Right lung (tissue), 10 donors: ENCODE measurements at places on chromosomes 5 and 9. TPM values are rescaled to one million over a fixed set of nuclear protein-coding genes. Genes with fewer than 3 reads are reported as not detected.
A peak's percentile ranks its signal among the peaks of the same experiment; 100 is the strongest.

LRRC19 gene
- polyA plus RNA-seq: 0.15 TPM

GRCh38 chr9:4346131-4346530 is 46.3 kb upstream of the GLIS3 start:
- DNase-seq: no peak

ARL10 gene
- 20.7 TPM for polyA plus RNA-seq

DNA sequence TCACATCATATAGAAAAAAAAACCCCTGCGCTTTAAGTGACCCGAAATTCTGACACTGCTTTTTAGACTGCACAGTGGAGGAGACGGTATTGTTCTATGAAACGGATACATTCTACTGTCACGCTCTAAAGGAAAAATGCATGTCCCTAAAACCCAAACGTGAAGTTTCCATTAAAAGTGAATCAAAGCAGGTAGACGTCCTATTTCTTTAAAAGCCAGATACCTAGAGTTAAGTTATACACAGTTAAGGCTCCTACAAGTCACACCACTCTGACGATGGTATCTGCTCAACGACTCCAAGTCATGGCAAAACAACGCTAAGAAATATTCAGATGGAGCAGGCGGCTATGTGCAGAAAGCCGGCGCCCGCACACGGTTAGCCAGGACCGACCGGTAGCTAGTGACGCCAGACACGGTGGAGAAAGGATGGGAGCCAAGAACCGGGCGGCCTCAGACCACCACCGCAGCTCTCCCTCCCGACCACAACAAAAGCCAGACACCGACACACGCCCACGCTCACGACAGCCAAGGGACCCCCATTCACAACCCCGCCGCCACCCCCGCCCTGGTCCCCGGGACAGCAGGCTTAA is 734 bp downstream of the SKP1 start:
- peak; percentile 36 for DNase-seq

DNA sequence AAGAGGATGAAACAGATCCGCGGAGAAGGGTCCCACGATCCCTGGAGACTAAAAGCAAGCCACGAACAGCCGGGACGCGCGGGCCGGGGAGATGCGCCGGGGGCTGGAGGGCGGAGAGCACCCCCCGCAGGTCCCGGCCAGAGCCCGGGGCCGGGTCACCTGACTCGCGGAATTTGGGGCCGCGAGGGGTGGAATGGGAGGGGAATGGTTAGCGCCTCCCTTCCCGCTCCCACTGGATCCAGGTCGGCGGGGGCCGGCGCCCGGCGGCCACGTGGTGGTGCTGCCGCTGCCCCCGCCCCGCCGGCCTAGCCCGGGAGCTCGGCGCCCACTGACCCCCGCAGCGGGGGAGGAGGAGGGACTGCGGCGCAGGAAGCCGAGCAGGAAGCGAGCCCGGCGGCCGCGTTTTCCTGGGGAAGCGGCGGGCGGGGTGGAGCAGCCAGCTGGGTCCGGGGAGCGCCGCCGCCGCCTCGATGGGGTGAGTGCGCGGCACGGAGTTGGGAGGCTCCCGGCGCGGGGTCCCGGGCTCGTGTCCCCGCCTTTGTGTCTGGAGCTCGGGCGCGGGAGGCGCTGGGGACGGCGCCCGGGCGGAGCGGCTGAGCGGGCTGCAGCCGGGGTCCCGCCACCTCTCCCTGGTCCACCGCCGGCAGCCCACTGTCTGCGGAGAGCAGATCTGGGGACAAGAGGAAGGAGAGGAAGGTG is at the start of gene RAI14:
Gene RAI14, plus strand, starts transcription at position 328 of the 699 bp plus-strand sequence. CDS start 30,592 bp downstream, outside the sequence.
- DNase-seq: peak; percentile 80

DNA sequence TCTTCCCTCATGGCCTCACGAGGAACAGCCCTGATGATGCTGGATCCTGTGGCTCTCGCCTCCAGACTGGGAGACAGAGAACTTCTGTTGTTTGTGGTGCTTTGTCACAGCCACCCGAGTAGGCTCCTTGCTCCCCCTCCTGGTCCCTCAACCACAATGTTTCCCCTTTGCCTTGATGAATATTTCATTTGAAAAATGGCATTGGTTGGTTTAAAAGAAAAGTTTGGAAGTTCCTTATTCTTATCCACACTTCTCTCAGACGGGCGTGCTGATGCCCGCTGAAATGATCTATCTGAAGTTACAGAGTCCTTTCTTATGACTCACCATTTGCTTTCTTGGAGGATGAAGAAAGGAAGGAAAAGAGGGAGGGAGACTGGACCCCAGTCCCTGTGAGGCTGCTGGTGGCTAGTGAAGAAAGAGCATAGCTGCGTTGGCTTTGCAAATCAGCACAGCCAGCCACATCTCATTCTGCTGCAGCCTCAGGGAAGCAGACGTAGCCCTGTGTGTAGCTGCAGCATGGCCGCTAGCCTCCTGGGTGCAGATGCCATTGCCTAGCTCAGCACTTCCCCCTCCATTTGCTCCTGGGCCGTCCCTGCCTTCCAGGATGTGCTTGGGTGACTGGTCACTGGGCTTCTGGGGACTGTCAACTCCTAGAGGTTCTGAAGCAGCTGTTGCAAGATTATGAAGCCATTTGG is 185.9 kb downstream of the ERCC6L2 start:
- no peak for DNase-seq

GRCh38 chr9:134375430-134376385 is 49.5 kb downstream of the RXRA start:
- DNase-seq: no peak

IZUMO3 gene
- not detected for polyA plus RNA-seq

MEIKIN gene
- not detected for polyA plus RNA-seq

SPDL1 gene
- 37.4 TPM for polyA plus RNA-seq

FAT2 gene
- 0.07 TPM for polyA plus RNA-seq

RAD50 gene
- polyA plus RNA-seq: 38.7 TPM

DNA sequence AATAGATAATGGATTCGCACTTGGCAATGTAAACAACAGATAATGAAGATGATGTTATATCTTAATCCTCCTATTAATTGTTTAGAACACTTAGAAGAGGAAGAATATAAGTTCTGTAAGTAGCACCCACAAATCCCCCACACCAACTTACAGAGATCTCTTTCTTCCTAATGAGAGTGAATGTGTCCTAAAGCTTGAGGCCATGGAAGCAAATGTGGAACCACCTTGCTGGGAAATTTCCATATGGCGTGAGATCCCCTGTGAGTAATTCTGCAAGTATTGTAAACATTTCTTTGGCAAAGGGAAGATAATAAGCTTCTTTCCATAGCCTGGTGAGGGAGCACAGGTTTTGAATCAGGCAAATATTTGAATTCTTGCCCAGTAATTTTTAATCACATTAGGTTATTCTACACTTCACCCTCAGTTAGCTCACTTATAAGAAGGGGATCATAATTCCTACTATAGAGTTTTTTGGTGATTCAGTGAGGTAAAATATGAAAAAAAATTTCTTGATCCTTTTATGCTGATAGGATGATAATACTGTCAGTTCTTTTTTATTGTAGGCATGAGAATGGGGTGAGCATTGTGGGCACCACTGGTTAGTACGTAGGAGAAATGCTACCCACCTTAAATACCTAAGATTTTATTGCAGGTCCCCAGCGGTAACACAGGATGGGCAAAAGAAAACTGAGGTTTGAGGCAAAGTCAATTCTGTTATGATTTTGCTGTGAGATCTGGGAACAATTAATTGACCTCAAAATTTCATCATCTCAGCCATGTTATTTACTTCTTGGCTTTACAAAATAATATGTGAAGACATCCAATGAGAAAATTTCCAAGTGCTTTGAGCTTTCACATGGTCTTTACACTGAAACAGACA is 574.8 kb downstream of the PSAT1 start:
- no peak for DNase-seq

GRCh38 chr9:14992081-14992480 is 81.9 kb upstream of the FREM1 start:
- no peak for DNase-seq
